ENCODE measurements at places on chromosomes 2 and 18.

DNA sequence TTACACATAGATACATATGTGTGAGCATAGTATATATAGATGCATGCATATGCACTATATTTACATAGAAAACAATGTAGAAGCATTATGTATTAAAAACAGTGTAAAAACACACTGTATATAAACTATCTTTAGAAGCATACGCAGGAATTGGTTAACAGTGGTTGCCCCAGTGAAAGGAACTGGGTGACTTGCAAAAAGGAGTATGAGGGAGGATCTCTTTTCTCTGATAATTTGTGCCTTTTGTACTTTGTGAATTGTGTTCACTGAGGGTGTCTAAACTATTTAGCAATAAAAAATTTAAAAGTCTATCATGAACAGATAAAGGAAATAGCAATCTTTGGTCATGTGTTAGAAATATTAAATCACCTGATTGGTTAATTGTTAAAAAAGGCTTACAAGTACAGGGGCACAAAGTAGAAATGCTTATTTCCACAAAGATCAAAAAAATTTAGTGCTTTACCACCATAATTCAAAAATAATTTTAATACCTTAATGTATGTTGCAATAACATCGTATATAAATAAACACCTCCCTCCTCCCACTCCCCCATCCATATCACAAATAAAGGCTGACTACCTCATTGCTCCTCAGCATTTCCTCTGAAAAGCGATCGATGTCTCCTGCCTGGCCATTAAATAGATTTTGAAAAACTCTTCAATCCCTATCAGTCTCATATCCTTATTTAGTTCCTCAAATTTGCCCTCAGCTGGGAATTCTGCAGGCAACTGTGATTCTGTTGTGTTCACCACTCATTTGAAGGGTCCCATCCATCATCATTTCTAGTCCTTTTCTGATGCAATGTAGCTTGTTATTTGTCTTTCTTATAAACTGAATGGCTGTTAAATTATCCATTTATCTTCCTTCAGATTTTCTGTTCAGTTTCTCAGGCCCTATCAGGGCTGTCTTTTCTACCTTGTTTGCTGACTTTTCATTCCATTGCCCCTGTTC, 257.3 kb downstream of the AGPS start:
- DNase-seq = no peak

DNA sequence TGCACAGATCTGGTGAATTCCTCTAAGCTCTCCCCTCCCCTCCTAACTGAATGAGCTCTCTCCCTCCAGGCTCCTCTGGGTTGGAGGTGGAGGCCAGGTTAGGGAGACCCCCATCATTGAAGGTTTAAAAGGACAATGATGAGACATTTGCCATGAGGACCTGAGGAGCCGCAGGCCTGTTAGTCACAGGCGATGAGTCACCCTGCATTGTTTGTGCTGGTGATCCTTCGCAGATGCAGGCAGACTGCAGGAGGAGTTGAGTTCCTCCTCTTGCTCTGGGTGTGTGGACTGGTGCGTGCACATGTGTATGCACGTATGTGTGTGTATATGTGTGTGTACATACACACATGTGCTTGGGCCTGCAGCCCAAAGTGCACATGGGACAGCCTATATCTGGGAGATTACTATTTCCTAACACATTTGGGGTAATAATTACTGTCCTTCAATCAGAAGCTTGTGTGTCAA, 42.0 kb downstream of the MCFD2 start:
- DNase-seq = peak; percentile 76

DNA sequence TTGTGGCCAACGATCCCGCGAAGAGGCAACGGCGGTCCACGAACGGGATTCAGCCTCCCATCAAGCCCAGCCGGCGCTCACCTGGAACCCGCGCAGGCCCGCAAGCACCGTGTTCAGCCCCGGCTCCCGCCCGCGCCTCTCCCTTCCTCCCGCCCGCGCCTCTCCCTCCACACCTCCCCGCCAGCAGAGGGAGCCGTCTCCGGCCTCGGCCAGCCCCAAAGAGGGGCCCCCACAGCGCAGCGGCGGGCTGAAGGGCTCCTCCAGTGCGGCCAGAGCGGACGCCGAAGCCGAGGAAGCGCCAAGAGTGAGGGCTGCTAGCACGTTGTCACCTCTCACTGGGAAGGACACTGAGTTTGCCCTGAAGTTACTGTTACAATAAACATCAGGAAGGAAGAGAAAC, 55.3 kb upstream of the LAPTM4A start:
- DNase-seq = no peak

- DNase-seq = no peak
Measured at GRCh38 chr2:25330273-25330672, 11.5 kb downstream of the DNMT3A start.

DNA sequence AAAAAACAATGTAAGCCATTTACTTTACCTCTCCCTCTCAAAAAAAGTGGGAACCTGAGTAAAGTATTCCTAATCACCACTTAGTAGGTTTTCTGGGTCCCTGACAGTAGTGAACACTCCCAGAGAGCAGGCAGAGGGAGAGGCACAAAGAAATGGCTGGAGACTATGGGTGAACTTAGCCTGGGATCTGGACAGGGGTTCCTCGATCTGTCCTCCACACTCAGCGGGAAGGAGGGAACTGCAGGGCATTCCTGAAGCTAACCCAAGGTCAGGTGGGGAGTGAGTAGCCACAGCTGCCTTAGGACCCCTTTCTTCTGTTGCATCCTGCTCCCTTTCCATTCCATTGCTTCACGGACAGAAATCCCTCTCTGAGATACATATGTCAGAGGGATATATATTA, 155.3 kb downstream of the TPGS2 start:
- DNase-seq = no peak

- no peak for DNase-seq
Measured at GRCh38 chr18:62555135-62555534, 32.3 kb downstream of the ZCCHC2 start.

GRCh38 chr2:36918307-36918706, 48.0 kb downstream of the STRN start:
- no peak for DNase-seq

DNA sequence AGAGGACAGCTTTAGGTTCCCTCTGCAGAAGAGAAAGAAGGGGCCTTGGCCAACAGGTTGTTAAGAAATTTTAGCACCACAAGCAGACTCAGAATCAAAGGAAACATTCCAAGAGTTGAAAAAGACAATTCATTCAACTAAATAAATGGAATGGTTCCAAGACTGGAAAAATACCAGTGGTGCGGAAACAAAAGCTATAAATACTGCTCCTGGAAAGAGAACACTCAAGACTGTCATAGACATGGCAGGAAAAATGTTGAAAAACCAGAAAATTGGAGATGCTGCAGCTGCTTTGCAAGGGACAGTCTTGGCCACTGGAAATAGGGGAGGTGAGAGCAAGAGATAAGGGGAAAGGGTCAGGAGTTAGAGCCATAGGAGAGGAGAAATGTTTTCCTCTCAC, 312.7 kb upstream of the CYRIA start:
- no peak for DNase-seq

DNA sequence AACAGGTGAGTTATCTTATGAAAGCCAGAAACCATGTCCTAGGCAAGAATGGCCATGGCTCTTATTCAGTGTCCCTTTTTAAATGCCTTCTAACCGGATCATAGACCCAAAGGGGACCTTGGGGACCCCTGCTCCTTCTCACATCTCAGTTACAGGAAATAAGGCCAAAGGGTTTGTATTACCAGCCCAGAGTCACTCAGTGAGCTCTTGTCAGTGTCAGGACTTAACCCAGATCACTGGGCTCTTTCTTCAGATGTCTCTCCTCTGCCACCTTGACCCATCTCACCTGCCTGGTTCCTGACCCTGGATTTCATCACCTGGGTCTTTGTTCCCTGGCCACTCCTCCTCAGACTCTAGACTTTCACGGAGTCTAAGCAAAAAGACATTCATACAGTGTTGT, 556.7 kb downstream of the CMPK2 start:
- no peak for DNase-seq

DNA sequence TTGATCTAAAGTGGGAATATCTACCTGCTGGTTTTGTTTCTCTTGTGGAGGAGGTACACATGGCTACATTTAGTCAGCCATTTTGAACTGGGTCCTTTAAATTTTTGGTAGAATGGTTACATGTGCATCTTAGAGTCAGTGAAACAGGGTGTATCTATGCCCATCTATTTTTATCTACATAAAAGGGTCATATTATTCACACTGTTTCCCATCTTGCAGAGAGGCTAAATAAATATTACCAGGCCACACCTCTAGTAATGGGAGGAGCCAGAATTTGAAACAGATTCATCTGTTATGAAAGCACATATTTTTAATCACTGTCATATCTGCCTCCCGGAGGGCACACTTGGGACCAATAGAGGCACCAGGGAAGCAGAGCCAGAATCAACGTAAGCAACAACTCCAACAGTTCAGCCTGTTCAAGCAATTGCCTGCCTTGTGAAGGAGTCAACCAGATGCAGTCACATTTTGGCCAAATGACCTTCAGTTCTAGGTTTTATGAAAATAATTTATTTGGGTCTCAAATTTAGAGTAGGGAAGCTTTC, 376.8 kb downstream of the TSN start:
- DNase-seq = no peak

DNA sequence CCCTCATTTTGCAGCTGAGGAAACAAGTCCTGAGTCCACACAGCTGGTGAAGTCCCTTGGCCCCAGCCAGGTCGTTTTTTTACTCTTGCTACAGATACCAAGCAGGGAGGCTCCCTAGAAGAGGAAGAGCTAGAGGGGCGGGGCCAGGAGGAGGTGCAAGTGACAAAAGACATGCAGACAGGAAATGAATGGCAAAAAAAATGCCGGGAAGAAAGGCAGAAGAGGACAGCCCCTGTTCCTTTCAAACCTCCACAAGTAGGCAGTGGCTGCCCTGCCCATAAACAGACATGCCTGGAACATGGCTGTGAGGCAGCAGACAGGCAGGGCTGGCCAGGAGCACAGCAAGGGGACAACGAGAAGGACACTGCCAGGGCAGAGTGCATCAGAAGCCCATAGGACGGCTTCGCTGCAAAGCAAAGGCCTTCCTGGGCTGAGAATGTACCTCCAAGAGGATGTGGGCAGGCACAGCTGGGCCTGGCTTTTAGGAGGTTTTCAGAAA, 108.7 kb downstream of the ZBTB7C start:
- no peak for DNase-seq

DNA sequence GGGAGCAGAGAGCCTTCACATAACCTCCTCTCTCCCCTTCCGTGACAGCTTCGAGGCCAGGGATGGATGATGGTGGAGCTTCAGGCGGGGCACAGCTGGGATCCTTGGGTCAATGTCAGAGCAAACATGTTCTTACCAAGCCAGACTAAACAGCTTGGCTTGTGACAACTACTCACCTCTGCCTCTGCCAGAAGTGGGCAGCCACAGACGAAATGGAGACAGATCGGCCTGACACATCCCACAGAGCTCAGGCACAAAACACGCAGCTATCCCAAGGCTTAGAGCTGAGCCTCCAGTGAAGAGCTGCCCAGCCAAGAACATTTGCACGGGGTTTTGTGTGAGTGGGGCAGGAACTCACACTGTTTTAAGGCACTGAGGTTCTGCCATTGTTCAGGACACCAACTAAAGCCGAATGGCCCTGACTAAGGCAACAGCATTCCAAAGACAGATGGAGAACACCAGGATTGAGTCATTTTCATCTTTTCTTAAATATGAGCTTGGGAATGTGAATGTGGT, 12.8 kb downstream of the PXDN start:
- DNase-seq = no peak

DNA sequence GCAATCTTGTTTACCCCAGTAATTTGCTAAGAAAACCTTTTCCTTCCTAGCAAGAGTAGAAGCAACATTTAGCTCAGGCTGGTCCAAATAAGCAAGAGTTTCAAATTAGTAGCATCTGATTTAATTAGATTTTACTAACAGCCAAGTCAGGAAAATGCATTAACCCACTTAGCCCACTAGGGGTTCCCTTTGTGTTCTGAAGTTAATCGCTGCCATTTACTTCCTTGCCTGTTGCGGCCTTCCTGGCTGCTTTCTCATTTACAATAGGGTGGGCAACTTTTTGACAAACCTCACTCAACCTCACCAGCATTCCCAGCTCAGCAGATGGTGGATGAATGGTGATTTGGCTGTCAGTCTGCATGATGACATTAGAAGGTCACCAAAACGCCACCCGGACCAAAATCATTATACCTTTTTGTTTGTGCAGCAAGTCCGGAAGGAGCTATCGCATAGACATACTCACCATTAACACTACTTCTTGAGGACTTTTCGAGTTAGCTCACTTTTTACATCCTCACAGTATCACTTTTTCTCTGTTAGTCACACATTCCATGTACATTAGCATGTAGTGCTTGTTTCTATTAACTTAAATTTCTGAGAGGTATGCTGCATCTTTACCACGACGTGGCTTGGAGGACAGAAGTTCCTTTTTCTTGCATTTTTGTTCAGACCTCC, 101.5 kb upstream of the SETBP1 start:
- DNase-seq = no peak

DNA sequence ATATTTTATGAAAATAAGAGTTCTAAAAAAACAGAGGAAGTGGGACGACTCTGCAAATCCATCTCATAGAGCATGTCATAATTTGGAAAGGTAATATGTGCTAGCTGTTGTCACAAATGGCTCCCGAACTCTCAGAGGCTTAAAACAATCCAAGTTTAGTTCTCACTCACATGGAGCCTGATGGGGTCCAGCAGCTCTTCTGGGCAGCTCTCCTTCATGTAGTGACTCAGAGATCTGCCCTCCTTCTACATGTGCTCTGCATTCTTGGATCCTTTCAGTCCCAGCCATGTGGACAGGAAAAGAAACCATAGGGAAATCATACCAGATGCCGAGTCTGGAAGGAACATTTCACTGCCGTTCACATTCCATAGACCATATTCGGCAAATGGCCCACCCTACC, 180.1 kb upstream of the APCDD1 start:
- no peak for DNase-seq

- no peak for DNase-seq
Measured at GRCh38 chr2:28350196-28350595, 42.5 kb upstream of the FOSL2 start.

GRCh38 chr2:135916207-135916606, 40.0 kb upstream of the MCM6 start:
- DNase-seq = no peak

- no peak for DNase-seq
Measured at GRCh38 chr18:57234346-57234745, 87.5 kb downstream of the BOD1L2 start.

GRCh38 chr2:188819792-188820191, 154.4 kb upstream of the COL3A1 start:
- no peak for DNase-seq

- DNase-seq = no peak
Measured at GRCh38 chr18:68417826-68418225, 297.1 kb downstream of the TMX3 start.

- no peak for DNase-seq
Measured at GRCh38 chr2:69615078-69615625, 28.4 kb downstream of the AAK1 start.
